Bronchial smooth muscle cell (primary cell): ENCODE measurements at places on chromosomes 3 and 15. TPM values are rescaled to one million over a fixed set of nuclear protein-coding genes. Genes with fewer than 3 reads are reported as not detected.

PRR20G gene
- total RNA-seq = not detected in 2 replicates

GALNT15 gene
- 16.0 and 27.0 TPM in 2 replicates for total RNA-seq

CFAP100 gene
- total RNA-seq = not detected in 2 replicates

SAMMSON gene
- total RNA-seq = not detected in 2 replicates

DNAH12 gene
- total RNA-seq = under 0.01 TPM in 2 replicates

C3orf70 gene
- 0.16 and 0.34 TPM in 2 replicates for total RNA-seq

ZNF80 gene
- not detected in 2 replicates for total RNA-seq

FILIP1L gene
- total RNA-seq = 7.6 and 16.2 TPM in 2 replicates

FSIP1 gene
- 1.5 and 2.5 TPM in 2 replicates for total RNA-seq

DAZL gene
- total RNA-seq = not detected in 2 replicates

SNUPN gene
- total RNA-seq = 29.9 and 31.4 TPM in 2 replicates

BMF gene
- 3.8 and 21.8 TPM in 2 replicates for total RNA-seq

CHAC1 gene
- total RNA-seq = 2.7 and 4.4 TPM in 2 replicates

LMOD3 gene
- under 0.01 TPM in 1 of 2 replicates, not detected in the other for total RNA-seq
